ENCODE measurements at places on chromosomes 2 and 18.

- H3K36me3 ChIP-seq, result no peaks in the 10 kb centered on the region
- DNase-seq, result no peak
- H3K27me3 ChIP-seq, result no peaks in the 10 kb centered on the region
- H3K4me1 ChIP-seq, result no peaks in the 10 kb centered on the region
- H3K27ac ChIP-seq, result no peak overlapping the region
Measured at GRCh38 chr2:50225021-50225928, 806.7 kb downstream of the NRXN1 start.

DNA sequence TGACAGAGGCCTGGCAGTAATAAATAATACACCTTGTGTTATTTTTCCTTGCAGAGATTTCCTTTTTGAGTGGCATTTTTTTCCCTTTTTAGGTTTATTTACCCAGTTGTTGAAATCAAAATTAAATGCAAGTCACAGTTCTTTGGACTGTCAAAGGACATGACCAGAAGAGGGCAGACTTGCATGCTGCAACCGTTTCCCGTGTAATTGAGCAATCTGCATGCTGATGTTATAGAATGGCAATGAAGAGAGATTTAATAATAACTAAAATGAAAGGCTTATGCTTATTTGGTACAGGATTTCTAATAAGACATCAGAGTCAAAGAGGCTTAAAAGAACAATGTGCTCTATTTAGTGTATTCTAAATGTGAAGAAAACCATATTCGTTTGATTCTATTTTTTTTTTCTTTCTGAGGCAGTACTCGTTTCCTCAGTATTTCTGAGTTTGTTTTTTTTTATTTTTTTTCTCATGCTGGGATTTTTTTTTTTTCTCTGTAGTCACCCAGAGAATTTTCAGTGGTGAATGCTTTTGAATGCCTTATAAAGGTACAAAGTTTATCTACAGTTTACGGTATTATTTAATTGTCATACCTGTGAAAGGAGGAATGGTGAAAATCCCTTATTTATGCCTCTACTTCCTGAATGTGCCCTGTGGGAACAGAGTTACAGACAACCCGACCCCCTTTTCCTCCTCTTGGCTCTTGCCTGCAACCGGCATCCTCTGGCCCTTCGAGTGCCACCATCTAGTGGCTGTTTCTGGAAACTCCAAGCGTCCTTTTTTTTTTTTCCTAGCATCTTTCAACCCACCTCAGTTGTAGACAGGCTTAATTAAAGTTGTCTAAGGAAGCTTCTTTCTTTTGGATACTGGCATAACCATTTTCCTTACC lies 368.5 kb downstream of the LRRTM1 start:
- H3K27me3 ChIP-seq, result no peaks in the 10 kb centered on the region
- H3K4me3 ChIP-seq, result no peak overlapping the region
- H3K4me1 ChIP-seq, result no peaks in the 10 kb centered on the region

DNA sequence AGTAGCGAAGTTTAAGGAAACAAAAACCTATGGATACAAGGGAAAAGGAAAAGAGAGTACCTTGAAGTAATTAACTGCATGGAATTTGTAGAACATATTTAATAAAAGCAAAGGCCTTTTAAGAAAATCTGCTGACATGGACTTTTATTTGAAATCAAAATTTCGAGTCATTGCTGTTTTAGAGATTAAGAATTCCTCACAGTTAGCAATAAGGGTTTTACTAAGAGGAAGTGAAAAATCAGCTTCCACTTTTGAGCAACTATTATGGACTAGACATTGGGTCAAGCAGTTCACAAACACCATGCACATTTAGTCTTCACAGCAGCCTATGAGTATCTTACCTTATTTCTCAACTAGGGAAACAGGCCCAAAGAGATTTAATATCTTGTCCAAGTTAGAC lies 876.3 kb downstream of the BCL11A start:
- no peak overlapping the region for H3K27ac ChIP-seq
- DNase-seq, result no peak
- no peaks in the 10 kb centered on the region for H3K4me1 ChIP-seq
- H3K36me3 ChIP-seq, result no peaks in the 10 kb centered on the region

- H3K4me3 ChIP-seq, result no peak overlapping the region
- H3K27me3 ChIP-seq, result no peaks in the 10 kb centered on the region
- H3K4me1 ChIP-seq, result no peaks in the 10 kb centered on the region
- no peak overlapping the region for H3K27ac ChIP-seq
- H3K36me3 ChIP-seq, result no peaks in the 10 kb centered on the region
Measured at GRCh38 chr2:33786881-33787280, 187.8 kb upstream of the FAM98A start.

DNA sequence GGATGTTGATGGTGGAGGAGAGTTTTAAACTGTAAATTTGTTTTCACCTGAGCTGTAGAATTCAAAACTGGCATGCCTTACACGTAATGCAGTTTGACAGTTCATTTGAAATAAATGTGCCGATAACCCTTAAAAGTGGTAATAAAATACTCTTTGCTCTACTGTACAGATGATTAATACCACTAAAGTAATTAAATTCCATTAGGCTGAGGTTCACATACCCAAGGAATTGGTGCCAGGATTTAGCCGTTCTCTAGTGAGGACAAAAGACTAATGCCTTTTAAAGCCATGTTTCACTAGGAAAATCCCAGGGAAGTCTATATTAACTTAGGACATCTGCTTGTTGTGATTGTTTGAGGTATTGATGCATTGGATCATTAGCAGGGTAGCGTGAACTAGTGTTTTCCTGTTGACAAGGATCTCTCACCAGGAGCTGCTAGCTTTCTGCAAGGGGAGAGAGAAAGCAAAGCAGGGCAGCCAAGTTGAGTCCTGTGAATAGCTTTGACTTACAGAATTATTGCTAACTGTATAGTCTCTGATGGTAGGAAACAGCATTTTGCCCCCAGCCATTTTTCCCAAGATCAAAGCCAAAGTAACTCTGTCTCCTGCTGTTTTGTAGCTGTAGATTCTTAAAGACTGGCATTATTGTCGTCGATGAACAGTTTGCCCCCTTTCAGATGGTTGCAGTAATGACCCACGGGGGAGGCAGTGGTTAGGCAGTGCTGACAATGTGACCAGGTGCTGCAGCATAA lies 280.9 kb upstream of the FANCL start:
- no peak overlapping the region for H3K4me3 ChIP-seq
- DNase-seq, result no peak
- H3K36me3 ChIP-seq, result no peaks in the 10 kb centered on the region
- no peaks in the 10 kb centered on the region for H3K27me3 ChIP-seq
- H3K4me1 ChIP-seq, result no peaks in the 10 kb centered on the region
